ENCODE measurements at places on chromosomes 5 and 9.

DNA sequence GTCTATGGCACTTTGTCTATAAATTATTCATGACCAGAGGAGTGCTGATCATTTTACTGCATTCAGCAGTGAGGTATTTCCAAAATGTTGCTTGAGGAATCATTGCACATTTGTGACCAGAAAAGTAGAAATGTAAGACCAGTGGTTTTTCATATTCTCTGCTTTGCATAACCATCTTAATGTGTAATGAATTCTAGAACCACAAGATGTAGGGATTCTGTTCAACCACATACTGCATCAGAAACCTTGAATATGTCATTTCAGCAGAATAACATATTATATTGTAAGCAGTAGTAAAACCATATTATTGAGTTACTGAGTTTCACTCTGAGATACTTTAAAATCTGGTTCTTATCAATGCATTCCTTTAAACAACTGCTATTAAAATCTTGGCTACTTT is 1243.4 kb downstream of the MAT2B start:
- no peak for DNase-seq

GRCh38 chr9:93505541-93506132 is 52.3 kb upstream of the FAM120AOS start:
- peak; percentile 85 for DNase-seq

- DNase-seq, result no peak
Observed at GRCh38 chr5:99019812-99020697, 91.2 kb upstream of the CHD1 start.

DNA sequence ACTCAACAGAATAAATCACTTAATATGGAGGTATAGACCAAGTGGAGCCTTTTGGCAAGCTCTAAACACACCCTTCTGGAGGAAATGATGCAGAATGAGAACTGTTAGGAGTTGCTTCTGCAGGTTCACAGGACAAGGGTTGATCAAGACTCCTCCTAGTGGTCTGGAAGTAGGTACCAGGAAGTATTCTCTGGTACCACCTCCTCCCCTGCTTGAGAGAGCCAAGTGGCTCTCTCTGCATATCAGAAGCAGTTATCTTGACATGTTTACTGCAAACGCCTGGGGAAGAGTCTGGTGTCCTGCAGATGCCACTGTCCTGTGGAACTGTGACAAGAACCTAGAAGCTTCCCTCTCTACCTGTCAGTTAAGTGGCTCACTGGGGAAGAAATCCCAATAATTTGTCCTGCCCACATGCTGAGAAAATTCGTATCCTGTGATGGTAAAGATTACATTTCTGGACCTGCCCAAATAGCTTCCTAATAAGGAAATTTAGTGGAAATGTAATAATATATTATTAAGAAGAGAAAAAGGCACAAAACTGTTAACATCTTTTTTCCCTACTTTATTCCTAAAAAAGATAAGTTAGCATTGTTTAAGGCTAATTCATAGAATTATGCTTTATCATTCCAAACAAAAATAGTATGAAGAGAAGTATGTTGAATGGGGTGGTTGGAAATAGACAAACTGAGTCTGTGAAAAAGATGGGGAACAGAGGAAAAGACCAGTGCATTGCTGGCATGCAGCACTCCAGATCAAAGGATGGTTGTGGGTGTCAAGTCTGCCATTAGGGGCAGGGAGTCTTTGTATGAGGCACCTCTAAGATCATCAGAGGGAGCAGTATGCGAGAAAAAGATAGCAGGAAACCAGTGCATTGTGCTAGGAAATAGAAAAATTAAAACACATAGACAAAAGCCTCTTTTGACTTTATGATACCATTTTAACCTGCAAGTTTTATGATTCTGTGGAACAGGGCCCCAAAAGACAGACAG is 118.8 kb downstream of the CDC42SE2 start:
- peak; percentile 39 for DNase-seq

DNA sequence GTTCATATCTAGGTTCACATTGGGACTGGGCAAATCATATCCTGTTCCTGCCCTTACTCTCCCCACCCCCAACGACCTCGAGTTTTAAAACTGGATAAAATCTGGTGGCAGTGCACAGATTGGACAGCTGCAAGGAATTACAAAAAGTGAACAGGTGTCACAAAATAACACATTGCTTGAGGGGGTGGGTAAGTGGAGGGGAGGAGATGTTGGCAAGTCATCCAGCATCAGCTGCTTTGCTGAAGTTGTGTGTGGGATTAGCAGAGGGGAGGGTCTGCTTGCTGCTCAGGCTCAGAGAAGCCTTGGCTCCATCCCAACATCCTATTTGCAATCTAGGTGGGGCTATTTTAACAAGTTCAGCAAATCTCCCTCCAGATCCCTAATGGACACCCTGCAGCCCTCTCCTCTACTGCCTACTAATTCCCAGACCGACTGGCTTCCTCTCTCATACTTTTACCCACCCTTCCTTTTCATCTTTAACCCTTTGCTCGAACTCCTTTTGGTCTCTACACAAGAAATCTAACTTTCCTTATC is 39.8 kb upstream of the SLC24A2 start:
- no peak for DNase-seq

- DNase-seq, result no peak
Observed at GRCh38 chr5:114191441-114191840, 170.4 kb upstream of the KCNN2 start.
